ENCODE measurements at places on chromosomes 5 and 9.
A peak's percentile ranks its signal among the peaks of the same experiment; 100 is the strongest.

- DNase-seq, result peak; percentile 3
These were observed 175.8 kb upstream of the CHD1 start for GRCh38 chr5:99104538-99105132.

DNA sequence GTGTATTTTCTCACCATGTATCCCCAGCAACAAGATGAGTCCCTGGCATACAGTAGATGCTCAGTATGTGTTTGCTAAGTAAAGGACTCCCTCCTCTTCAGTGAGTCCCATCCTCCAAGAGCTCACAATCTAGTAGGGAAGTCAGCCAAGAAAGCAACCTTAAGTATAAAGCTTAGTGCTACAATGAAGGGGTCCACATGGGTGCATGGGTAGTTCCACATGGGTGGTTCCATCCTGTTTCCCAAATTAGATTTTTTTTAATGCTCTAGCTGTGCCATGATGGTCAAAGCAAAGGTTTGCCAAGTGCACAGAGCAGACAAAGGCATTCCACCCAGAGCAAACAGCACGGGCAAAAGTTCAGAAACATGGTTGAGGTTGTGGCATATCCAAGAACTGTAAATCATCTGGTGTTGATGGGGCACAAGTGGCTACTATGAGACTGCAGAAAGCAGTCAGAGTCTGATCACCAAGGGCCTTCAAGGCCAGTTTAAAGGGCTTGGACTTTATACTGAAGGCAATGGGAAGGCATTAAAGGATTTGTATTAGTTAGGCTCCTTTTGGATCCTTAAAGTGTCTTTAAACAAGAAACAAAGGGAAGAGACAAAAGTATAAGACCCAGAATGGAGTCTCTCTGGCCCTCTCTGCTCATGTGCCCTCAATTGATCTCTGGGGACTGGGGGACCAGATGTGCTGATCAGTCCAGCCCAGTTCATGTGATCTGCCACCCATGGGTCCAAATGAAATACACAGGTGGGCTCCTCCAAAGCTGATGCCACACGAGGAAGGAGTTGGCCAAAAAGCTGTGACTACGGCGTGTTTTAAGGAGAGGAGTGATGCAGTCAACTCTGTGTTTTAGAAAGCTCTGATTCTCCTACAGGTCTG lies 9.0 kb upstream of the CPLX2 start:
- peak; percentile 84 for DNase-seq

DNA sequence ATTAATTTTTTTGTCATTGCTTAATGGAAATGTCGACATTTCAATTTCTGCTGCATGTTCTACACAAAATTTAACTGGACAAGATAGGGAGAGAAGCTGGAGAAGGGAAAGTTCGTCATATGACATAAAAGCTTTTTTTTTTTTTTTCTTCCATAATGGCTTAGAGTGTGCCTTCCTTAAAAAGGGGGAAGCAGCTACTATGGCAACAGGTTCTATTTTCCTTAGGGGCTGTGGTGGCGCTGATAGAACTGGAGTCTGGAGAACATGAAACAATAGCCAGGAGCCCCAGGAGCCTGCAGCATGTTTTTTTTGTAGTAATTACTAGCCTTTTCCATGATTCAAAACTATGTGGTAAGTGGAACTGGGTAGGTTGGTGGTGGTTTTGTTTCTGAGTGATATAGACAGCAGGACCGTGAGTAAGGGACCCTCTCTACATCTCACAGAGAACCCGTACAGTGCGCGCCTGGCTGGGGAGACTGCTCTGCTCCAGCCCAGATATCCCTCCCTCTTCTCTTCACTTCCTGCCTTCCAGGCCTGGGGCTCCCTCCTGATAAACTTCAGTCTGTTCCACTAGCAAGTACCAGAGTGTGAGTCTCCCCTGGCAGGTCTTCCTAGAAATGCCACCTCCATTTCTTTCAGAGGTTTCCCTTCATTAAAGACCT lies 301.6 kb downstream of the NR3C1 start:
- DNase-seq, result no peak

DNA sequence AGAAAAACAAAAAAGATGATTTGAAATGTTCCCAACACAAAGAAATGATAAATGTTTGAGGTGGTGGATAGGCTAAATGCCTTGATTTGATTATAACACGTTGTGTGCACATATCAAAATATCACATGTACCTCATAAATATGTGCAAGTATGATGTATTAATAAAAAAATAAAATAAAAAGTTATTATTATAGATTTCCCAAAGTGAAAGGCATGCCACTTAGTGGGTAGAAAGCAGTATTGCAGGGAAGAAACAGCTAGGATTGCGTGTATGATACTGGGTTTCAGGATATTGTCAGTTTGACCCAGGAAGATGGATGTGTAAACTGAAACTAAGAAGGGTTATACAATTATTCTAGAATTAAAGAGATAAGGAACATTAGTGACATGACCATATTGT lies 3.6 kb upstream of the TMEM38B start:
- DNase-seq, result no peak

GRCh38 chr9:3477236-3477834 lies 48.5 kb downstream of the RFX3 start:
- no peak for DNase-seq

DNA sequence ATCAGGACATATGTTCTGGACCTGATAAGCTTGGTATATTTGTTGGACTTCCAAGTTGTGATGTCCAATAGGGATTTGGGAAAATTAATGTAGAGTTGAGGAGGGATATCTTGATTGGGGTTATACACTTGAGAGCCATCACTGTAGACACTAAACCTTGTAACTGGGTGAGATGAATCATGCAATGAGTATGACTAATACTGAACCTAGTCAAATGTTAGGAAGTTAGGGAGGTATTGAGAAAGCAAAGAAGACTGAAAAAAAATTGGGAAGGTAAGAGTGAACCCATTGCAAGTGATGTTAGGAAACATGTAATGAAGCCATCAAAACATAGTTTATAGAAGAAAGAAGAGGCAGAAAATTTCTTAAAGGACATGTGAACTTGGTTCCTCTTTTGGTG lies 668.4 kb upstream of the CDH9 start:
- DNase-seq, result no peak

- DNase-seq, result no peak
These were observed 286.4 kb downstream of the RASEF start for GRCh38 chr9:82776508-82776907.

DNA sequence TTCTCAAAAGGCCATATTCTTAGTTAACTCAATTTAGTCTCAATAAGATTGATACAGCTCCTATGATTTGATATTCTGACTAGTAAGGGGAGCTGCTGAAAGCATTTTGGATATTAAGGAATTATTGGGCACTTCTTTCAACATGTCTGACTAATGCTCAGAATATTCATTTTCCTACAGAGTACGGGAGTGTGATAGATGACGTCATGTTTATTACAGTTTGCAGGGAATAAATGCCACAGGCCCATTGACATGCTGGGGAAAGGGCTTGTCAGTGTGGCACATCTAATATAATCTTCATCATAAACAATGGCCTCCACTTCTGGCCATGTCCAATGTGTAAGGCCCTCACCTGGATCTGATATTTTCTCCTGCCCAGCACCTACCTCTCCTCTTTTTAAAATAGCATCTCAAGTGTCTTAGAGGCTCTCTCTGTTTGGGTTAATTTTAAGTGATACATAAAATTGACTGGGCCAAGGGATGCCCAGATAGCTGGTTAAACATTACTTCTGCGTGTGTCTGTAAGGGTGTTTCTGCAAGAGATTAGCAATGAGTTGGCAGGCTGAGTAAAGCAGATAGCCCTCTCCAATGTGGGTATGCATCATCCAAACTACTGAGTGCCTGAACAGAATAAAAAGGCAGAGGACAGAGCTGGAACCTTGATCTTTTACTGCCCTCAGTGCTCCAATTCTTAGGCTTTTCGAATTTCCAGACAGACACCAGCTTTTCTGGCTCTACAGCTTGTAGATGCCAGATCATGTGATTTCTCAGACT lies 99.3 kb downstream of the SLC24A2 start:
- no peak for DNase-seq

- DNase-seq, result no peak
These were observed 3.1 kb downstream of the TSPAN17 start for GRCh38 chr5:176650354-176650884.

- peak; percentile 28 for DNase-seq
These were observed 37.4 kb downstream of the P4HA2 start for GRCh38 chr5:132190161-132190817.

DNA sequence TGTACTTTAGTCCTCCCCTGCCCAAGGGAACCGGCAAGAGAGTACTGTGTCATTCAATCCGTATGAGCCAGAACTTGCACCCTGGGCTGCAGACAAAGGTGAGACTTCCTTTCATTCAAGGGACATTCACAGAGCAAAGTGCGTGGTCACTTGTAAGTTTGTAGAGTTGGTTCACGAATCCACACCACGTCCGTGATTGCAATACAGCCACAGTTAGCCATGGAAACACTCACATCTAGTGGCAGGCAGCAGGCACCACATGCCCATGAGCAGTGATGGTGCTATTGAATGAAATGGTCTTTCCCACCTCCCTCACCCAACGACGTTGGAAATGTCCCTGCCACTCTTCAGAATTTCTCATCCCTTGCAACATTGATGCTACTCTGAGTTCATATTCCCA lies 72.6 kb downstream of the SYK start:
- no peak for DNase-seq

DNA sequence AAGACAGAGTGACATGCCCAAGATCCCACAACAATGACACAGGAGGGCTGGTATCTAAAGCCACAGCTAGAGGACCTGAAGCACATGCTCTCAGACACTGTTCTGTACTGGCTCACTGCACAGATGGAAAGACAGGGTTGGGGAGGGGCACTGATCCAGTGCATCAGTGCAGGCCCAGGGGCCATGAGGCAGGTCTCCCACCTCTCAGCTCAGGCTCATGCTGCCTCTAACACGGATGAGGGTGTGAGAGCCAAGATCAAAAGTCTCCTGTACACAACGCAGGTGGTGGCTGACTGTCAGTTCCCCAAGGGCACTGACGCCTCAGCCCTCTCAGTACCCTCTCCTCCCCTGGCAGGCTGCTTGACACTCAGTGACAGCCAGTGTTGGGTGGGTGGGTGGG lies 10.9 kb downstream of the RAPGEF1 start:
- DNase-seq, result no peak

DNA sequence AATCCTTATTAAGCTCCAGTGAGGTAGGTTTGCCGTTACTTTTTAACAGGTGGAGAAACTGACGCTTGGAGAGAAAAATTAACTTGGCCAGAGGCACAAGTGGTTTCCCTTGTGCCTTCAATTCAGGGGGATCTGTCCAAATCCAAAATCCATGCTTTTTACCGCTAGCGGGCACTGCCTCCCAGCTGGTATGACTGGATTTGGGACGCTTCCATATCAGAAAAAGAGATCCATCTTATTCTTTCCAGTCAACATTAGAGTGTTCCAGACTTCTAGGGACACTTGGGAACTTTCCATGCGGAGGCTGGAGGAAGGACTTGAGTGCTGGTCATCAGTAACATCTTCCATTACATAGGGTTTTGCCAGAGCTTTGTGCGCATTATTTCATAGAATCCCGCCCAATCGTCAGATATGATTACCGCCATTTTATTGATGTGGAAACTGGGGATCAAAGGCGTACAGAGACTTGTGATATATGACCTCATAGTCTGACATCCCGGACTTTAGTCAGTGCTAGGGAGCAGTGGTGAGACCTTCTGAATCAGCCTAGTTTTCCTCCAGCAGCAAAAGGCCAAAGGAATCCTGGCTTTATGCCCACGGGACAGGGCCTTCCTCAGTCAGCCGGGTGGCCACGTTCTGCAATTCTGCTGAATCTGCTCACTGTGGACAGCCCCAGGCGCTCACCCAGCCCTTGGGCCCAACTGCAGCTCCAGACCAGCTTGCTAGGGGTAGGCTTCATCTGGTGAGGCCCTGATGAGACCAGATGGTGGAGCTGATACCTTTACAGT lies 1.1 kb upstream of the GNPDA1 start:
- no peak for DNase-seq

DNA sequence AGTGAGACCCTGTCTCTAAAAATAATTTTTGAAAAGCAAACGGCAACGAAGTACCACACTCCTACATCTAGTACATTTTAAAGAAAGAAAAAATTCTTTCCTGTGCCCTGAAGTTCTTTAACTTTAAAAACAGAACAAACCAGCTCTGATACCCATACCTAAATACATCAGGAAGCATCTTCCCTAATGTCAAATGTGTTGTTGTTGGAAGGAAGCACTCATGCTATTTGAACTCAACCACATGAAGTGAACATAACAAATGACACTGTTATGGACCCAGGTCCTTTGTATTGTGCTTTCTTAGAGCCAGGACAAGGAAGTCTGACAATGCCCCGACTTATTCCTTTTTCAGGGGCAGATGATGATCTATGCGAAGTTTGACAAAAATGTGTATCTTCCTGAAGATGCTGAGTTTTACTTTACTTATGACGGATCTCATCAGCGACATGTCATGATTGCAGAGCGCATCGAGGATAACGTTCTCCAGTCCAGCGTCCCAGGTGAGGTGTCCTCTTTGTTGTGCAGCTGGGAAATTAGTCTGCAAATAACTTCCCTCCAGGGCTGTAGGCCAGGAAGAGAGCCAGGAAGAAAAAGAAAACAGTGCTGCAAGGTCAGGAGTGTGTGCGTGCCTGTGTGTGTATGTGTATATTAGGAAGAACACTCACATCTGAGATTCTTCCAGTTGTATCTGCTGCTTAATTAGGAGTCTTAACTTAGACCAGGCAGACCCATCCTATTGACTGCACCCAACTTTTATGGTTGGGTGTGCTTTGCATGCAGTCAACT lies 123.7 kb downstream of the ARHGEF28 start:
- DNase-seq, result no peak

- DNase-seq, result no peak
These were observed 125.6 kb downstream of the ALDH1A1 start for GRCh38 chr9:72826996-72827949.

GRCh38 chr9:70519912-70520724 lies 105.7 kb upstream of the KLF9 start:
- no peak for DNase-seq

DNA sequence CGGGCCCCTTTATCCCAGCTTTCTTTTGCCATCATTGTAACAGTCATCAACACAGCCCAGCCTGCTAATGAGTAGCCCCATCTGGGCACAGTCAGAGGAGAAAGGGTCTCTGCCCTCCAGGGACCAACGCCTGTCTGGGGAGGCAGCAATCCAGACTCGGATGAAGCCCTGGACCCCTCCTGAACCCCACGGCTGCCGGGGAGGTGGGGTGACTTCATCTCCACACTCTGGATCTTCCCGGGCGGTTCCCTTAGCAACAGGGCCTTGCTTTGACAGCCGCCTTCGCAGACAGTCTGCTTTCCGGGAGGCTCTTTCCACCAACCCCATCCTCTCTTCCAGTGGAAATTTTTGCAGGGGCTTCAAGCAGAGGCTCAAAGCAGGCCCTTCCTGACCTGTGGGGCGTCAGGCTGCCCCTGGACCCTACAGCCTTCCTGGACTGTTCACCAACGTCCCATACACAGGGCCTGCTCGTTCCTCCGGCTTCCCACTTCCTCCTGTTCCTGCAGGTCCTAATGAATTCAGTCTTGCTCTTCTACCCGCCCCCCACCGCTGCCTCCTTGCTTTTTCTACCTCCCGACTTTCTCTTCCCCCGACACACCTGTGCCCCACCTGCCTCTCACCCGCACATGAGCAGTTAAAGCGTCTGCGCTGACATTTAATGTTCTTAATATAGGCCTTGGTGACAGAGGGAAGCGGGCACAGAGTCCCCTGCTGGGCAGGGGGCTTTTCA lies 161.7 kb upstream of the MVB12B start:
- no peak for DNase-seq

Measured in NCI-H2081 treated with DMSO at 0.1 percent for 48 hours (cell line).